NCI-H526 treated with DMSO at 0.1 percent for 48 hours (cell line): ENCODE measurements at places on chromosomes 7 and 10.

DNA sequence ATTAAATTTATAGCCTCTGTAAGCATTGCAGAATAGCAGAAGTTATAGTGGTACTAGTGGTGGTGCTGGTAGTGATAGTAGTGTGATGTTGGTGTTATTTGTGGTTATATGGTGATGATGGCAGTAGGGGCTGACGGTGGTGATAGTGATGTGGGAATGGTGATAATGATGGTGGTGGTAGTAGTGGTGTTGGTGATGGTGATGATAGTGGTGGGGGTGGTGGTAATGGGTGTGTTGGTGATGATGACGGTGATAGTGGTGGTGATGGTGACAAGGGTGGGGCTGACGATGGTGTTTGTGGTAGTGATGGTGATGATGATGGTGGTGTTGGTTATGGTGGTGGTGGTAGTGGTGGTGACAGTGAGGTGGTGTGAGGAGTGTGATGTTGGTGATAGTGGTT, 54.4 kb upstream of the MGAM2 start:
- DNase-seq: no peak

DNA sequence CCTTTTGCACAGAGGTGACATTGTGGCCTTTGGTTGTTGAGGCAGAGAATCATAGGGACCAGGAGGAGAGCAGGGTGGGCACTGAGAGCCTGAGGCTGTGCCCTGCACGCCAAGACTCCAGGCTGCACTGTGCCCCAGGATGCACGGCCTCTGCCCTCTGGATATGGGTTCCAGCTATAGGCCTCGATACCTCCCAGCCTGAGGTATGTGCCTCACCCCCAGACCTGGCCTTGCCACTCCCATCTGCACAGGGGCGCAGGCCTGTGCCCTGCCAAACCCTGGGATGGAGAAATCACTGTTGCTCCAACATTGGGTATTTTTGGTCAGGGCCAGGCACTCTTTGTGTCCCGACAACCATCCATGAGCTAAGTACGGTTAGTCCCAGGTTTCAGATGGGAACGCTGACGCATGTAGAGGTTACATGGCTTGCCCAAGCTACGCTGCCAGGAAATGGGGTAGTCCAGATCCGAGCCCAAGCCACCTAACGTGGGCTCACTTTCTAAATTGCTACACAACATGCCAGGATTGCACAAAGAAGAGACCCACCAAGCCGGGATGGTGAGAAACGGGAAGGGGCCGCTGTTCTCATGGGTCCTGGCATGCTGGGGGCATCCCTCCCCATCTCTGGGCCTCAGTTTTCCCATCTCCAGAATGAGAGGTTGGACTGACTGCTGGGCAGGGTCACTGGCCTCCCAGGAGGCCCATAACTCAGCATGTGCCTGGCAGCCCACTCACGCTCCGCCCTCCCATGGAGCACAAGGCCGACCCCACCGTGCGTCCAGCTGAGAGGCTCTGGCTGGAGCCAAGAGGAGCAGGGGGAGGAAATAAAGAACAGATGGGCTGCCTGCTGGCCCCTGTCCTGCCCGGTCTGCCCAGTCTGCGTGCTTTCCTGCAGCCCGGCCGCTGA, 44.2 kb downstream of the ZCCHC24 start:
- no peak for DNase-seq

GRCh38 chr7:152522571-152523067, 86.8 kb upstream of the KMT2C start:
- DNase-seq: no peak

DNA sequence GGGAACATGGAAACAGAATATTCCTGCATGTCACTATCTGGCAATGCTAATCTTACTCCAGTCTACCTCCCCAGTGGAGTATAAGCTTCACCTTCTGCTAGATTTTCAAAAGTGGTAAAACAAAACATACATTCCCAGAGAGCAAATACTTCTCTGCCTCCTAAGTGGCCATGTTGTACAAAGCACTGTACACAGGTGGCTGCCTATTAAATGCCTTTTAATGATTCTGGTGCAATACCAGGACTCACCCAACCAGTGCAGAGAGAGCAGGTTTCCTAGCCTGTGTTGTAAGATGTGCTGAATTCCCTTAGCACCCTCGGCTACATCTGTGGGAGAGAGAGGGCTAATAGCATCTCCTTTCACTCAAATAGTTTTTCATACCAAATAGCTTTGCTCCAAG, 684.3 kb upstream of the NRP1 start:
- no peak for DNase-seq

- DNase-seq: no peak
These were observed 225.5 kb downstream of the DOCK4 start for GRCh38 chr7:111980725-111981124.

DNA sequence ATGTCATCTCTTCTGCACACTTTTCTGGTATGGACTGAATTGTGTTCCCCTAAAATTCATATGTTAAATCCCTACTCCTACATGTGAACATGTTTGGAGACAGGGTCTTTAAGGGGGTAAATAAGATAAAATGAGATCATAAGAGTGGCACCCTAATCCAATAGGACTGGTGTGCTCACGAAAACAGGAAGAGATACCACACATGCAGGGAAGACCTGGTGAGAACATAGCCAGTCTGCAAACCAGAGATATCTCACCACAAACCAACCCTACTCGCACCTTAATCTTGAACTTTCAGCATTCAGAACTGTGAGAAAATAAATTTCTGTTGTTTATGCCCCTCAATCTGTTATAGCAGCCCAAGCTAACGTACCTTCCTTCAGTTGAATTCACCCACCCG, 51.8 kb downstream of the VWDE start:
- DNase-seq: no peak

DNA sequence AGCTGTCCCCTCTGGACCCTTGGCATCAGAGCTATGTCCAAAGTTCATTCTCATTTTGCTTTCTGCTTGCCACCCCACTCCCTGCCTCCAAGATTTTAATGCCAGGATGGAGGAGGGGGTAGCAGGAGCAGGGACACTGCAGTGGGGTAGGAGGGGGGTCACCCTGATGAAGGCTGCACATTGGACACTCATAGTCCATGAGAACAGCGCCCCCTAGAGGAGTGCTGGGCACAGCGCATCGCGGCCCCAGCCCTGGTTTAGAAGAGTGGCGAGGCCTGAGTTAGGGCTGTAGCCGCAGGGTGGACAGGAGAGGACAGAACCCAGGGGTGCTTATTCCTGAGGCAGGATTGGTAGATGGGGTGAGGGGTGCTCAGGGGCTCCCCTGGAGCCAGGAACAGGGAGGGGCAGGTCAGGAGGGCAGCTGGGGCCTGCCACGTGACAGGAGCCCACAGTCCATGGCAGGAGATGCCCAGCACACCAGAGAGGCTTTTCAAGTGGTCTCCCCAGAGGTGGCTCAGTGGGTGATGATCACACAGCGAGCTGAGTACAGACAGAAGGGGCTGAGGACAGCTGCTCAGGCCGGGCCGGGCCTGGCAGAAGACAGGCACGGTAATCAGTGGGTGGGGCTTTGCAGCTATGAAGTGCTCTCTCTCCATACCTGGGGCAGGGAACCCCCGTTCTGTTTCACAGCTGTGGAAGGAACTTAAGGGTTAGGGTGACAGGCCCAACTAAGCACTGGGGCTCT, 71.4 kb downstream of the NEURL1 start:
- peak; percentile 1 for DNase-seq

- no peak for DNase-seq
These were observed 35.0 kb upstream of the HABP2 start for GRCh38 chr10:113517901-113518260.
